ENCODE measurements at places on chromosomes 7 and 10. TPM values are rescaled to one million over a fixed set of nuclear protein-coding genes. Genes with fewer than 3 reads are reported as not detected.

DNA sequence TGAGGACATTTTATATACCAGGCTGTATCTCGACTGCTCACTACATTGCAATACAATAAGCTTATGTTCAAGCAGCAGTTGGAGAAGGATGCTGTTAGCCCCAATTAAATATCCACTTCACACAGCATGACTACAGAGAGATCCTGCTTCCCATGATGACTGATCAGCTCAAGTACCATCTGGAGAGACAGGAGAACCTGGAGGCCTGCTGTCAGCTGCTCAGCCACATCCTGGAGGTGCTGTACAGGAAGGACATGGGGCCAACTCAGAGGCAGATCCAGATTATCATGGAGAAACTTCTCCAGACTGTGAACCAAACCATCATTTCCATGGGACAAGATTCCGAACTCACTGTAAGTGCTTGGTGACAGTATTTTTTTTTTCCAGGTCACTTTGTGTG is 22.5 kb downstream of the RNF133 start:
- DNase-seq = no peak

- no peak for DNase-seq
Observed at GRCh38 chr10:129491123-129491734, 24.2 kb downstream of the MGMT start.

SEMA3D gene
- 1.8 TPM for total RNA-seq

- no peak for DNase-seq
Observed at GRCh38 chr7:77457779-77458178, 41.6 kb upstream of the GSAP start.

ASNS gene
- total RNA-seq = 6.7 TPM

DNA sequence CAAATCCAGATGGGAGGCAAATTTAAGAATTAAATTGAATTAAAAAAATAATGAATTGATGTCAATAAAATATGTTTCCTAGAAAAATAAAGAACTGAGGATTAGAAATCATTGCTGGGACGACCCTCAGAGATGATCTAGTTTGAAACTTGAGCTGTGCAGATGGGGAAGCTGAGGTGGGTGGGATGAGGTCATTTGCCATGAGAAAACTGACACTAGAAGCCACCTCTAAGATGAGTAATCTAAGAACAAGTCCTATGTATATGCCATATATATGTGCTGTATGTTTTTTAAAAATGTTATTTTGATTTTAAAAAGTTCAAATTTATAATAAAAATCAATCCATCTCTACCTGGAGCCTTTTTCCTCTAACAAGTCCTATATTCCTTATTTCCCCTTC is 135.7 kb downstream of the RSU1 start:
- no peak for DNase-seq

GRCh38 chr7:87564296-87564963 is 36.3 kb downstream of the ABCB1 start:
- DNase-seq = no peak

OGDH gene
- 677 TPM for total RNA-seq

FBXO24 gene
- total RNA-seq = 0.25 TPM

DNA sequence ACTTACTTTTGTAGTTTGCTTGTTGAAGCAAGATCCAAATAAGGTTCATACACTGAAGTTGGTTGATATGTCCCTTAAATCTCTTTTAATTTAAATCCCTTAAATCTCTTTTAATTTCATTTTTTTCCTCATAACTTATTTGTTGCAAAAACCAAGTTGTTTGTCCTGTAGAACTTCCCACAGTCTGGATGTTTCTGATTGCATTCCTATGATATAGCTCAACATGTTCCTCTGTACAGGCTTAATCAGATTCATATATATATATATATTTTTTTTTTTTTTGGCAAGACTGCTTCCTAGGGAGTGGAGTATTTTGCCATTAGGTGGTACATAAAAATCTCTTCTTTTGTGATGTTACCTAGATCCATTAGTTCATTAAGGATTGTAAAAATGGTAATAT is 174.9 kb upstream of the MKLN1 start:
- DNase-seq = no peak

DNA sequence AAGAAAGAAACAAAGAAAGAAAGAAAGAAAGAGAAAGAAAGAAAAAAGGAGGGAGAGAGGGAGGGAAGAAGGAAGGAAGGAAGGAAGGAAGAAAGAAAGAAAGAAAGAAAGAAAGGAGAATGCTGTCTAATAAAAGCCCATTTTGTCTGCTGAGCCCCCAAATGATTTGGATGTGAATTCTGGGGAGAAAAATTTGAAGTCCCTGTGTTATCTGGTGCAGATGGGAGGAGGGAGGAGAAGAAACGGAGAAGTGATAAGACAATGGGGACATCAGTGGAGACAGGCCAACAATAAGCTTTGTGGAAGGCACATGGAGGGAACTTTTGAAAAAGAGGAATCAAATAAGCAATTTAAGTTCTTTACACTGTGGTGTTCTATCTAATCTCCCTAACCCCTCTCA is 24.6 kb upstream of the TMEM273 start:
- no peak for DNase-seq

DNA sequence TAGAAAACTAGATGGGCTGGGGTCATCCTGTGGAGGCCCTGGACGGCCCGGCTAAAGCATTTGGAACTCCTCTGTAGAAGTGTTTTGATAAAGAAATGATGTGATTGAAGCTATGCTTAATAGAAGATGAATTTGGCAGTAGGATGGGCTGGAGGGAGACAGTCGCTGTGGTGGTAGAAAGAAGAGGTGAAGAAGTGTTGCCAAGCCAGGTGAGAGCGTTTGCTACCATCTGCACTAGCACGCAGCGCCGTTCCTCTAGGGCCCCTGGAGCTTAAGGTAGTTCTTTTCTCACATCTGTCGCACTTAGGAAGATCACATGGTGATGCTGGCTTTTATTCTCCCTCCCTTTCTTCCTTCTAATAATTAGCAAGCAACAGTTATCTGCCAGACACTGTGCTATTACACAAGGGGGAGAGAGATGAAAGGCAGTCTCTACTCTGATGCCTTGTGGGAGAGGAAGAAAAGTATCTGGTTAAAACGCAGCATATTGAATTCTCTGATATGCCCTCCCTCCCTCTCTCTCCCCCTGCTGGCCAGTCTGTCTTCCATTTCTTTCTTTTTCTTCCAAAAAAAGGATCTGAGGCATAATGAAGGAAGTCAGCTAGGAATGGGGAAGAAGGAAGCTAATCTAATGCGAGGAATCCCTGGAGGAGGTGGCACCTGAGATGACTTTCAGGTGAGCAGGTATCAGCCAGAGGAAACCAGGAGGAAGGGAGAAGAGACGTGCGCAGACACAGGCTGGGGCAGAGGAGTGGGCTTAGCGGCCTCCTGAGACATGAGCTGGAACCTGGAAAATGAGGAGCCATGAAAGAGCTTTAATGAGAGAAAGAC is 162.3 kb upstream of the KLF14 start:
- no peak for DNase-seq

NPFFR1 gene
- total RNA-seq = not detected

DNA sequence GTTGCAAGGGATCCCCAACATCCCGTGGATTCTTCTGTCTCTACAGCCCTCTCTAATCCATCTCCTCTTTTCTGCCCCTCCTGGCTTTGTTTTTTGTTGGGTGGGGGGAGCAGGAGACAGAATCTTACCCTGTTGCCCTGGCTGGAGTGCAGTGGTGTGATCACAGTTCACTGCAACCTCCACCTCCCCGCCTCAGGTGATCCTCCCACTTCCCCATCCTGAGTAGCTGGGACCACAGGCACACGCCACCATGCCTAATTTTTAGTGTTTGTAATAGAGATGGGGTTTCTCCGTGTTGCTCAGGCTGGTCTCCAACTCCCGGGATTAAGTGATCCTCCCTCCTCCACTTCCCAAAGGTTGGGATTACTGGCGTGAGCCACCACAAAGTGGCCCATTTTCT is 121.8 kb downstream of the MYL10 start:
- no peak for DNase-seq

DNA sequence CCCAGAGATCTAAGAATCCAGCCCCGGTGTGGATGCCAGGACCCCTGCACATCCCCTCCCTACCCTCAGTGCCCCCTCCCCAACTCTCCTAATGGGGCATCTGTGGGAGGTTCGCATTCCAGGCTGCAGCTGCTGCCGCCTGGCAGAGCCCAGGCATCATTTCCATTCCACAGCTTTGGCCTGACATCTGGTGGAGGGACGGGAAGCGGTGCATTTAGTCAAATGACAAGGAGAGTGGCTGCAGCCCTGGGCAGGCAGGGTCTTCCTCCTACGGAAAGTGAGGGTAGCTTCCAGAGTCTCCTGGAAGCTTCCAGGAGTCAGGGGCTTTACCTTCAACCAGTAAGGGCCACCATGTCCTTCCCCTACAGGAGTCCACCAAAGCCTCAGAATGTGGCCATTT is 30.8 kb downstream of the PRLHR start:
- DNase-seq = no peak

SUN1 gene
- 183 TPM for total RNA-seq

- no peak for DNase-seq
Observed at GRCh38 chr10:6788731-6789130, 208.7 kb upstream of the PRKCQ start.

DNA sequence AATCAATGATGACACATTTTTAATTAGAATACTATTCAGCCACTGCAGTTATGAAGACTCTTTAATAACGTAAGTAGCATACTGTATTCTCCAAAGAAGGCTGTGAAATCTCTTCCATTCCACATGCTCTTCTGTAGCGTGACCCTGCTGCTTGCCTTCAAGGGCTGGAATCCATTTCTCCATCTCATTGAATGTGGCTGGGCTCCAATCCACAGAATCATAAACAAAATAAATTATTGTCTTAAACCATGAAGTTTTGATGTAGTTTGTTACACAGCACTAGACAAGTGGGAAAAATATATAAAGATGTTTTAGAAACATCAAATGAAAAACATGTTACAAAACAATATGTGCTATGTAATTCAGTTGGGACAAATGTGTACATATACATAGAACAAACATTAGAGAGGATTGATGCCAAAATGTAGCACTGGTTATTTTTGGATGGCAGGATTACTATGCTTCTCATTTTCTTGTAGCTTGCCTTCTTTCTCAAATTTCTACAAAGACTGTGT is 410.8 kb upstream of the PODXL start:
- DNase-seq = no peak

- DNase-seq = no peak
Observed at GRCh38 chr10:69512901-69513300, 60.3 kb downstream of the NEUROG3 start.

VPS37D gene
- total RNA-seq = 3.1 TPM

TIAL1 gene
- 73.9 TPM for total RNA-seq

PYROXD2 gene
- total RNA-seq = 10.4 TPM

DNA sequence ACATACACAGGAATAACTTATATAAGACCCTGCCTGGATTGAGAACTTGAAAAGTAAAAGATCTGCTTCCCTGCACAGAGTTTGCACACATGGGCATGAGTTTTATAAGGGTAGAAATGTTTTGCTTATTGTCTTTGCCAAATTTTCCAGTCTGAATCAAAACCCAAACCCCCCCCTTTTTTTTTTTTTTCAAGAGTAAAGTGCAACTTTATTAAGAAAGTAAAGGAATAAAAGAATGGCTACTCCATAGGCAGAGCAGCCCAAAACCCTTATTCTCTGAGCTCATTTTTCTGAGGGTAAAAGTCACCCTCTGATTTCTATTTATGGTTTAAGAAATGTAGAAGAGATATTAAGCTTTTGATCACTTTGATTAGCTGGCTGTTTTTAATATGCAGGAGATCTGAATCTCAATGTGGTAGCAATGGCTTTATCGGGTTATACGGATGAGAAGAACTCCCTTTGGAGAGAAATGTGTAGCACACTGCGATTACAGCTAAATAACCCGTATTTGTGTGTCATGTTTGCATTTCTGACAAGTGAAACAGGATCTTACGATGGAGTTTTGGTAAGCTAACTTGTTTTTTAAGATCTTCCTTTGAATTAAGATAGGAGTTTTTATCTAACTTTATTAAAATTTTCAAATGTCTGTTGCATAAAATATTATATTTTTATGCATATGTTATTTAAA is 18.7 kb downstream of the MIOS start:
- no peak for DNase-seq

MEPCE gene
- 23.6 TPM for total RNA-seq

DNA sequence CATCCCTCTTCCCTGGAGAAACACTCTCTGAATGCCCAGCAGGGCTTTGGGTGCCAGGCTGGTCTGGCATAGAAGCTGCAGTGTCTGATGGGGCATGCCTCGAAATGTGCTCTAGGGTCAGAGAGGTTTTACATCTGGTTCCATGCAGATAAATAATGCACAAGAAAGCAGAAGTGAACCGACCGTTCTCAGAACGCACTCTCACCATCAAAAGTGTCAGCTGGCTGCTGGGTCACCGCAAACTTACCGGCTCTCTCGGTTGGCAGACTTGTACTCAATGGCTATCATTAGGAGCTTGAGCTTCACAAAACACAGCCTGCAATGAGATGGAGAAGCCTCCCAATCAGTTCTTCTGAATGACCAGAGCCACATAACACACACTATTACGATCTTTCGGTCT is 610.0 kb downstream of the KCNMA1 start:
- DNase-seq = no peak

DNA sequence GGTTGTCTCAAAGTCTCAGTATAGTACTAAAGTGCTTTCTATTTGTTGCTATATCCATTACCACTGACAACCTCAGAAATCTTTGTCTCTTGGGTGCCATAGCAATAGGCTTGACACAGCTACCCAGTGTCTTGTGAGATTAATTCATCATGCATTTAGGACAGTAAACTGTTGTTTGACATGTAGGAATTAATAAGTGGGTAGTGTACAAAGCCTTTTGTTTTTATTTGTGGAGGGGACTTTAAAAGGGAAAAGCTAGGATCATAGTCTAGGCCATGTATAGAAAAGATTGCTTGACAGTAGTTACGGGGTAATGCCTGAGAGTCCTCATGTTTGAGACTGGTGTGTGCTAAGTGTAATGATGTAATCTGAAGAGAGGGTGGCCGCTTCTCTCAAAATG is 102.6 kb upstream of the AGR3 start:
- no peak for DNase-seq

- no peak for DNase-seq
Observed at GRCh38 chr7:46317256-46317655, 396.2 kb upstream of the IGFBP3 start.
